Urothelium cell line (cell line): ENCODE measurements at places on chromosomes 13 and 19.

DNA sequence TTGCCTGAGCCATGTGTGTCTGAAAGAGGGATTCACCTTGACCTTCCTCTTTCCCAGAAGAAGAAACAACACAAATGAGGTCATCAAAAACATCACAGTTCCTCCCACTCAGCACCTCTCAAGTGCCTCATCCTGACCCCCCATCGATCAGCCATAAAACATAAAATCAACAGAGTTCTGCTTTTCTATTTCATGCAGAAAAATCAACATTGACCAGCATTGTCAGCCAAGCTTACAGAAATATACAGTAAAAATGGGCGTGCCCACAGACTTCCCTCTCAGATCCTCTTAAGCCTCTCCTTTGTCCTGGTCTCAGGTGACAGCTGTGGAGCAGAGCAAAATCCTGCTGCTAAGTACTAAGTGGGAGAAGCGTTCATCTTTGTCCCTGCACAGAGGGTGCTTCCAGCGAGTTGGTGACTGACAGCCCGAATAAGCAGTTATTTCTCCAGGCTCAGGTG, 213.3 kb downstream of the OLFM4 start:
- DNase-seq: no peak

DNA sequence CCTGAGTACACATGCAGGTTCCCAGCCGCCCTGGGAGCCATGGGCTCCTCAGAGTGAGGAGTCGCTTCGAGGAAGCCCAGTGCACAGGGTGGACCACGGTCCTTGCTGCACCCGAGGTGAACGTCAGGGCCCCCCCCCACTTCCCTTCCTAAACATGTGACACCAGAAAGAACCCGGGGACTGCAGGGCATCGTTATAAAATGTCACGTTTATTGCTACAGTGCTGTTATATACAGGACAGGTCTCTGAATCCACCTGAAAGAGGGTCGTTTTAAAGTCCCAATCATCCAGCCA, 3.8 kb upstream of the UQCR11 start:
- no peak for DNase-seq

- no peak for DNase-seq
Observed at GRCh38 chr19:48716562-48717291, 2.8 kb downstream of the MAMSTR start.

DNA sequence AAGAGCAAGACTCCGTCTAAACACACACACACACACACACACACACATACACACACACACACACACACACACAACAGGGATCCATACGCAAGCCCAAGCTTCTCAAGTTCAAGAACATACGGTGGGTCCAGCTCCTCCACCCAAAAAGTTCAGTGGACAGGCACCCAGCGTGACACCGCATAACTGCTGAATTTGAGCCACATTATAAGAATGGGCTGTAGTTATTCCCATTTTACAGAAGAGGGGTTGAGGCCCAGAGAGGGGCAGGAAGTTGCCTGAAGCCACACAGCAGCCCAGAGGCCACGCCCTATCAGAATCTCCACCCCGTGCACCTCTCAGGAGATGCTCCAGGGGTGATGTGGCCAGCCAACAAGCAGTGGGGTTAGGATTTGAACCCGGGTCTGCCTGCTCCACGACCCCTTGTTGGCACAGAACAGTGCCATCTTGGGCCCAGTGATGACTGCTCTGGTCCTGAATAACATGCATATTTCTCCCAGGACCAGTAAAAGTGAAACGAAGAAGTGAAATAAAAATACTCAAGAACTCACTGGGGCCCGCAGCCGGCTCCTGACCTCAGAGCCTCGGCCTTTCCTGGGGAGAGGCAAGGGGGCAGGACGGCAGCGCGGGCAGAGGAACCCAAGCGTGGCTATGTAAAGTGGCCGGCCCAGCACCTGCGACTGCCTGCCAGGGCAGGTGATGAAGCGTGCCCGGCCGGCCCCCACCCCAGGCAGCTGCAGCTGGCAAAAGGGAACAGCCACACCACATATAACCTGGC, 61.9 kb downstream of the AP1M1 start:
- DNase-seq: no peak

DNA sequence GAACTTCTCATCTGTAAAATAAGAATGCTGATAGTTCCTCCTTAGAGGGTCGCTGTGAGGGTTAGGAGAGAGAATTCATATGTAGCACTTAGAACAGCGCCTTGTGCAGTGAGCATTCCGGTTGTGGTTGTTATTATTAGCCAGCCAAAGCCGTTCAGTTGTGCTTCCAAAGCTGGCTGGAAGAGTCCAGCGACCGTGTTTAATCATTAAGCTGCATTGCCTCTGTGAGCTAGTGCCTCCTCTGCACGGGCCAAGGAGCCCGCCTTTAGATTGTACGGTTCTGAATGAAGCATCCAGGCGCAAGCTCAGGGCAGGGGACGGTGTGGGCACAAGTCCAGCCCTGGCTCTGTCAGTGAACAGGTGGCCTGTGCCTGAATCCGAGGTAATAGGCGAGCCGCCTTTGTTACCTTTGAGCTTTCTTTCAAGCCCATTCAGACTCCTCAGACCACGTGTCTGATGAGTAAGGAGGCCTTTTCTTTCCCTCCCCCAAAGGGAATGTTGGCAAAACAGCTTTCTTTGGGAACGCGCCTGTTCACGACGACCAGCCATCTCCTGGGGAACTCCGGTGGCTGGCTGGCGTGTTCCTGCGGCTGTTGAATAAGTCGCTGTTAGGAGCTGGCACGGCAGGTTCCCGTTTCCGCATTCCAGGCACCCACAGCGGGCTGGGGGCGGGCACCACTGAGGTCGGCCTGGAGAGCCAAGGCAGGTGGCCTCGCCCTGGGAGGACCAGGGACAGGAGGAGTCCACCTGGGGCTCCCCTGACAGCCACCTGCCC, 25.1 kb downstream of the SIPA1L3 start:
- DNase-seq: no peak

DNA sequence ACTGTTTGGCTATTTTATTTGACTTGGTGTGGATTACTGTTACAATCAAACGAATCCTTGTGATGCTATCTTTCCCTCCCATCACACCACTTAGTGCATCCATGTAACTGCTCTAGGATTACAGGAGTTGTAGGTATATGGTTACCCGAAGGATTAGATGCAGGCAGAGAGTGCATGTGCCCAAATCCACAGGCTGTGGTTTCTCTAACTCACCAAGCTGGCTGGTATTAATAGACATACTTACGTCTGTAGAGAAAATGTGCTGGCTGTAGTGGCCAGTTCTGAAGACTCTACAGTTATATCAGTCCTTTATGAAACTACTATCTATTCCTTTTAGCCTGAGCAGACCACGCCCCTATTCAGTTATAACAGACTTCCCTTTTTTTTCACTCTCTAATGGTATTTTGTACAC, 1.1 kb upstream of the HMGB1 start:
- no peak for DNase-seq

DNA sequence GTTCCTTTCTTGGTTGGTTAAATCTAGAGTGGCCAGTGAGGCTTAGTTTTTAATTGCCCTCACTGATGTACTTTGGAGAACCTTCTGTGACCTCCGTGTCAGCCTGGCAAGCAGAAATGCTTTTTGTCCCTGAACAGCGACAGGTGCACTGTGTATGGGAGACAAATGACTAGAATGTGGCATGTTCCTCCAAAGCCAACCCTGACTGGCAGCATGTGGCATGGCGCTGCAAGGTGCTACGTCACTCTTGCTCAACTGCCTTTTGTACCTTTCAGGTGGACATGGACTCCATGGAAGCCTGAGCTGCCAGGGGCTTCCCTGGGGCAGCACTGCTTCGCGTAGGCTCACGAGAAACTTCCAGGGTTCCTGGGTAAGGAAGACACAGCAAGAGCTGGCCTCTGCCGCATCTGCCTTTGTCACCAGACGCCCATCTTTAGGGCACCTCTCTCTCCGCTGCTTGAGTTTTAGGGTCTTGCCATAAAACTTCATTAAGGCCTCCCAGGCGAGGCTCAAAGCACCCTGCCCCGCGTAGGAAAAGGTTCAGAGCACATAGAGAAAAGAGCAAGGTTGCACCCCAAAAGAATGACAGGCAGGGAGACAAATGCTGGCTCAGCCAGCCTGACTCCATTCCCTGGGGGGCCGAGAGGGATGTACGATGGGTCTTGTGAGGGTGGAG, 167.1 kb upstream of the SOX1 start:
- no peak for DNase-seq
